Right hindlimb (tissue), 1 donor: ENCODE measurements at places on chromosomes 2 and 18.

DNA sequence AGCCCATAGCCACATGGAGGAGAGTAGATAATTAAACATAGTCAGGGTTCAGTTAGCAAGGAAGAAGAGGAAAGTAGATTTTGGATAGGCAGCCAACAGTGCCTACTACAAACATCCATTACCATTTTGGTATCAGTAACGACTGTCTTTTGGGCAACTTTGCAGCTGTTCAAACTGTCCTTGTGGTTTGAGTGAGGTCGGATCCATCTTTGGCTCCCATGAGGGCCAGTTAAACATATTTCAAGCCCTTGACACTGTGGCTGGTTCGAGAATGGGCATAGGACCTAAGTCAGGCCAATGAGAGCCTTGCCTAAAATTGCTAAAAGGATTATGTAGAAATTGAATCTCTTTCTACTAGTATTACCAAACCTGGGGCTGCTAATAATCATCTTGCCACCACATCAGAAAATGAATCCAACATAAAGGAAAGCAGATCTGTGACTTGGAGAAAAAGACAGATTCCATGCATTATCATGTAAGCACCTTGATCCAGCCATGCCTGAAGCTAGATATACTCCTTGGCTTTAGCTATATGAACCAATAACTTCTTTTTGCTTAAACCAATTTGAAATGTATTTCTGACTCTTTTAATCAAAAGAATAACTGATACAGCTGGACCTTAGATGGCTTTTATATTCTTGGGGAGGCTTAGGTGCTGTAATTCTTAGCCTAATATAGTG lies 75.0 kb upstream of the STAM2 start:
- DNase-seq = no peak

DNA sequence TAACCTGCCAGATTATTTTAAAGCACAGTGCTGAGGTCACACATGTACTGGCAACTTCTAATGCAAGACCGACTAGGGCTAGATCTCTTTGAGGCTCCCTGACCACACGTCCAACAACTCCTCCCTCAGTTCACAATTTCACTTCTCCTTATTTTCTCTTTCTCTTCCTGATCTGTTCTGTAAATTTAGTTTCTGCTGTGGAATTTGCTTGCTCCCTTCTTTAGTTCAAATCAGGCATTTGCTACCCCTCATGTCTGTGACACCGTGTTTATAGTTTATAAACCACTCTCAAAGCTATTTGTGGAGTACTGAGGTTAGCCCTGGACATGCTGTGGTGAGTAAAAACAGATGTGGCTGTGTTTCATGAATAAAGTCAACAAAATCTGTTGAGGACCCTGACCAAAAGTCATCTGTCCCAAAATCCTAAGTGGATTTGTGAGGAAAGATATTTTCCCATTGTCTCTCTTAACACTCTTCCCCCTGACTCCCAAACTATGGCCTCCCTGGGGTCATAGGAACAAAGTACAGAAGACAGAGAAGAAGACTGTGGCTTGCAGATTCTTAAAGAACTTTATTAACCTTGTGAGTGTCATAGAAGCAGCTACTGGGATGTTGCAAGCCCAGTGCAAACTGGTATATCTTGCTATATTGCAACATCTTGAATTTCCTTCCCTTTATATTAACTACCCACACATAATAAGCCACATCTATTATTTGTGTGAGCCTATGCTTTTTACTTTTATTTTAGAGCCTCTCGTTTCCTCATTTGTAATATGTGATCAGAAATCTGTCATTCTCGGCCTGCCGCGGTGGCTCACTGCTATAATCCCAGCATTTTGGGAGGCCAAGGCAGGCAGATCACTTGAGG lies 3.5 kb upstream of the NAGK start:
- no peak for DNase-seq

DNA sequence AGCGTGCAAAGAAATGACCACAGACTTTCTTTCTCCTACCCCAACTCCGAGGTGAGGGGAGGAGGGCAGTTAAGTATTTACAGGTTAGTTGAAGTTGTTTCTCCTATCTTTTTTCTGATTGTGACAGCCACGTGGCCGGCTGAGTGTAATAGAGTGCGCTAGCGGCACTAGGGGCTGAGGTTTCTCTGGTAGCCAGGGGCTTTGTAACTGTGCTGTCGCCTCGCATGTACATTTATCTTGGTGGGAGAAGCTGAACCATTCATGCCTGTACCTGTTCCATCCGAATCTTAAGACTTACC lies 214.1 kb upstream of the STON1 start:
- DNase-seq = peak; percentile 39

DNA sequence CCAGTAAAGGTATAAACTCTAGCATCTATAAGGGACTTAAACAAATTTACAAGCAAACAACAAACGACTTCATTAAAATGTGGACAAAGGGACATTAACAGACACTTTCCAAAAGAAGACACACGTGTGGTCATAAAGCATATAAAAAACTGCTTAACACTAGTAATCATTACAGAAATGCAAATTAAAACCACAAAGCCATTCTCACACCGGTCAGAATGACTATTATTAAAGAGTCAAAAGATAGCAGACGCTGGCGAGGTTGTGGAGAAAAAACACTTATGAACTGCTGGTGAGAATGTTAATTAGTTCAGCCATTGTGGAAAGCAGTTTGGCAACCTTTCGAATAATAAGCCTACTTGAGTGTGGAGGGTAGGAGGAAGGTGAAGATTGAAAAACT lies 217.1 kb upstream of the DLGAP1 start:
- no peak for DNase-seq

DNA sequence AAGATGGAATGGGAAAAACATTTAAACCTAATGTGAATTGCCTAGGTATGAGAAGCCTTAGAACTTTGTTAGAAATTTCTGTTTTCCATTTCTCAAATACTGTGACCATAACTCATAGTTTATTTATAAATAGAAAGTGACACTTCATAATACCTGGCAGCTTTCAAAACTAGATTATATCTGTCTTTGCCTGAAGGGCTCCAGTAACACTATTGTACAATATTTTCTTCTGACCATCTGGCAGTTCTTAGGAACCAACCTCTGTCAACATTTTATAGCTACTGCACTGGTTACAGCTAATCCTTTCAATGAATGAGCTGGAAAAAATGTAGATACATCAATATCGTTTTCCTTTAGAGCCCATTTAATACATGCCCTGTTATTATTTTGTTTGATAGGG lies 237.4 kb downstream of the CAMKMT start:
- DNase-seq = no peak

DNA sequence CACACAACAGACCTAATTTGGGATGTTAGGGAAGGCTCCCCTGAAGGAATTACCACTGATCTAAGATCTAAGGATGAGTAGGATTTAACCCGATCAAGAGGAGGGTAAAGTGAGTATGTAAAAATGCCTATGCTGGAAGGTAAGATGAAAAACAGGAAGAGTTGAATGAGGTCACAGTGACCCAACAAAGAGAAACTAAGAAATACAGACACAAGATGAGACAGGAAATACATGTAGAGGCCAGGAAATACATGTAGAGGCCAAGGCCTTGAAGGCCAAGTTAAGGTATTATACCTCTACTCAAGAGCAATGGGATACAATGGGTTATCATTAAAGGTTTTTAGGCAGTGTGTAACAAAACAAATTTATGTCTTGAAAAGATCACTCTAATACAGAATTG lies 131.6 kb upstream of the TANK start:
- DNase-seq = no peak

- peak; percentile 33 for DNase-seq
Measured at GRCh38 chr18:79547413-79548076, 132.1 kb upstream of the CTDP1 start.

GRCh38 chr18:45976566-45976965 lies 9.4 kb upstream of the EPG5 start:
- no peak for DNase-seq

DNA sequence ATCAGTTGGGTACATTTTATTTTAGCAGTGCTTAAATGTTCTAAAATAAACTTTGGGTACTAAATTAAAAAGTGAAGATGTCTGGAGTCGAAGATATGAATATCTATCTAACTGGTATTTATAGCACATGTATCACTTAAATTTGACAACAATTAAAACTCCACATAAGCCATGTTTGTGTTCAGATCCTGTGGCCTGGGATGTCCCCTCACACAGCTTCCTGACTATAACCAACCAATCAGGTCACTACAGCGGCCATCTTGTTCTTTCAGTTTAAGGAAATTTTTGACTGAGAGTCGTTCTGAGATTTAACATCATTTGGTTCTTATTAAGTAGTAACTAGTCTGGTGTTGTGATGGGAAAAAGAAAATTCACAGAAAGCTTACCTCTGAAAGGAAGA lies 170.7 kb upstream of the NRP2 start:
- DNase-seq = peak; percentile 30
